Activated CD8-positive, alpha-beta memory T cell treated with anti-CD3 and anti-CD28 coated beads for 4 hours (primary cell): ENCODE measurements at places on chromosomes 1 and 21.

GRCh38 chr21:40901691-40902090 is 54.7 kb upstream of the DSCAM start:
- no peak for DNase-seq

DNA sequence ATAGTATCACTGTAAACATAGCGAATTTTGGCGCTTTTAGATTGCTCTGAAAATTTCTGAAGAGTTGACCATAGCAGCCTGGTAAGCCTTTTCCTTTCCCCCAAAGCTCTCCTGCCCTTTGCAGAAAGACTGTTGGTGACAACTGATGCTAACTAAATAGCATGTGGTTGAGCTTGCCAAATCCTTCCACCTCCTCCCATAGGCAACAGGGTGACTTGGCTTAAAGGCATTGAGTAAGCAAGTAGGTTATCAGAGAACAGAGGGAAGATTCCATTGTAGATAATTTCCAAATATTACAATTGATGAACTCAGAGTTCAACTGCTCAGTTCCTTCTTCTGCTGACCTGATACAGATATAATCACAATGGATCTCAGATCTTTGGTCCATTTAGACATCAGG is 19.9 kb upstream of the HMGCL start:
- no peak for DNase-seq

- DNase-seq, result no peak
These were observed 1.1 kb upstream of the PKP1 start for GRCh38 chr1:201282216-201282615.

DNA sequence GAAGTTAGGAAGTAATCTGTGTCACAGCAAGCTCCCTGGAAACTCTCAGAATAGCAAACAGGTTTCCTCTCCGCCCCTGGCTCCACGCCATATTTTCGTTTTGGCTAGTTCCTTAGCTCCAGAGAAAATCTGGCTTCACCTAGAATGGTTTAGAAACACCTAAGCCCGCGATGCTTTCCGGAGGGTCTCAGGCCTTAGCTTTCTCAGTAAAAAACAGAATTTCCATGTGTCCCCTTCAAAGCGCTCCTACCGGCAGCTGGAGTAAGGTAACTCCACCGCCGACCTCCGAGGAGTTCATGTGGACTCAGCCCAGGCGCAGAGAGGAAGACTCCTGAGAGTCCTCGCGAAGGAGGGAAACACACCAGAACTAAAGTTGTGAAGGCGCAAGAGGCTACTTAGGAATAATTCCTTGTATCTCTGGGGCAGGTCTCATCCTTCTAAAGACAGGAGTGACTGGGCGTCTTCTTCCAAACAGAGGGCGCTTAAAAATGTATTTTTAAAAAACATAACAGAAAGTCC is 406 bp downstream of the KIAA0040 start:
- DNase-seq, result no peak

GRCh38 chr1:203807196-203807595 is 11.8 kb downstream of the ZBED6 start:
- no peak for DNase-seq

- no peak for DNase-seq
These were observed 31.2 kb upstream of the KDM4A start for GRCh38 chr1:43618521-43619313.

DNA sequence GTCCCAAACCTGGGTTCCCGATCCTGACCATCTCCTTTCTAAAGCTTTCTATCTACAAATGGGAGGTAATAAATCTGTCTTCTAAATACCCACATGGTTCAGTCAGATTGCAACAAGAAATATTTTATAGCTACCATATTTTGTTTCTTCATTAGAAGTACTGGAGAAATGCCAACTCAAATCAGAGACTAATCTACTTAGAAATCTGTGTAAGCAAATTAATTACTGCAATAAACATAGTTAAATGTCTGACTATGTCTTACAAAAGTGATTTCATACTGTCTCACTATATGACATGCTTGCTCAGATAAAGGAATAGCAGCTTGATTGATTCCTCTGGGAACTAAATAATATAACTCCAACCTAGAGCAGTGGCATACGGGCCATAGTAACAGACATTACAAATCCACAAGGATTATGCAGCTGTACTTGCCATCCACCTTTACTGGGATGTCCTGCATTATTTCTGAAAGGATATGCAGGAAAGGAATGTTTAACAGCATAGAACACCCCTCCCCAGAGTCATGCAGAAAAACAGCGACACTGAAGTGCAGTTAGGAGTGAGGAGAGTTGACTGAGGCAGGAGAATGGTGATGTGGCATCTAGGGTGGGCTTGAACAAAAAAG is 80.3 kb downstream of the PCNX2 start:
- DNase-seq, result no peak

- no peak for DNase-seq
These were observed 44.7 kb downstream of the PRDM16 start for GRCh38 chr1:3113741-3114056.

DNA sequence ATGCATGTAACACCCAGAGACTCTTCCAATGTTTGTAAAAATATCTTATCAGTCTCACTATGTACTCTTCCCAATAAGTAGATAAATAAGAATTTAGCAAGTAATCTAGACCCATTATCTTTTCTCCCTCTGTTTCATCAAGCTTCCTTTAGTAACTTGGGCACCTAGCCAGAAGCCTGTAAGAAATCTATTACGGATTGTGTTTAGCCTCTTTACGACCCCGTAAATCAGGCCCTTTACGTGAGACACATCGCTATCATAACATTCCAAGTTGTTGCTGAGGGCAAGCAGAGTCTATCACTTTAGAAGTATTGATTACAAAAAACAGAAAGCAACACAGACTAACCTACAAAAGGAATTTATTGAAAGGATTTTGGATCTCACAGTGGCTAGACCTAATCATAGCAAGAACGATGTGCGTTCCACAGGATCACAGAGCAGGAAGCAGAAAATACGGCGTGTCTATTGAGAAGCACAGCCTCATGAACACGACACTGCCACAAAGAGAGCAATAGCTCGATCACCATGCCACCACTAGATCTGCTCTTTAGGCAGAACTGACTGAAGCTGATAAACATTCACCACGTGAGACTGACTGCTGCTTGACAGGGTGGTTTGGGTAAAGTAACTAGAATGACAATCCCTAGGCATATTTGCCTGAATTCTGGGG is 922.1 kb downstream of the AMY1C start:
- DNase-seq, result no peak

DNA sequence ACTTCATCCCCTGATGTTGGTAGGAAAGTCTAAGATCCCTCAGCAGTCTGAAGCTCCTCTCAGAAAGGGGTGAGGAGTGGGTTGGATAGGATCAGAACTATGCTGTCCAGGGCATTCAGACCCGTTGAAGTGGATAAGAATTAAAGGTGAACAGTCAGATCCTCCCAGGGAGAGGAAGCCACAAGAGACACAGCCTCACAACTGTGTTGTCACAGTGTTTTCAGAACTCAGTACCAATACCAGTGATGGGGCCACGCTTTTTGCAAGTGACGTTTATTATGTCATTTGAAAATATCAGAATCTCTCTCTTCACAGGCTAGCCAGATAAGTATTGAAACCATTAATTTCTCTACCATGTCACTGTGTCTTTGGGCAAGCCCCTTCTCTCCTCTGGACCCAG is 15.4 kb upstream of the EPS15 start:
- DNase-seq, result no peak

GRCh38 chr1:183710333-183710732 is 57.2 kb upstream of the APOBEC4 start:
- DNase-seq, result no peak

- no peak for DNase-seq
These were observed 28.1 kb downstream of the KCNA10 start for GRCh38 chr1:110490791-110491451.

DNA sequence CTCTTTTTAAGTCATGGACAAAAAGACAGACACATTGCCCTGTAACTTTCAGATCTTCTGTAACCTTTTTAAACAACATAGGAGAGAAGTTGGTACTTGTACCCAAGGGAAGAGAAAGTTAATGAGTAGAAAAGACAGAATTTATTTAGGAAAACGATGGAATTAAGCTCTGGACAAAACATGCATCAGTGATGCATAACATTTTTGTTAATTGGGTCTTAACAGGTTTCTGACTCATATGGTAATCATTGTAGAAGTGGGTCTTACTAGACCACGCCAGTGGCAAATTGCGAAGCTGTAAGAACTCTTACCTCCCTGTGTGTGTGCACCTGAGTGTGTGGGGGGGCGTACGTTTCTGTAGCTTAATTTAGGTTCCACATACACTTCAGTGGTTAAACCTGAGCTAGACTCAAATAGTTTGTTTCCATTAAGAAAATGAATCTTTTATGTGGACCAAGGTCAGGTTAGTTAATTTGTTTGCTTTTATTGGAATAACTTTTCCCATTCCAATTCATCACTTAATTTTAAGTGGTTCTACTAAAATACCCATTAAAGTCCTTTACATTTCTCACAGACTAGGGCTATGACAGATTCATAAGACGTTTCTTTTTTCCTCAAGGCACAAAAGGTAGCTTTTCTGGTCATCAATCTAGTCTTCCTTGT is 48.1 kb downstream of the NFIA start:
- DNase-seq, result no peak

DNA sequence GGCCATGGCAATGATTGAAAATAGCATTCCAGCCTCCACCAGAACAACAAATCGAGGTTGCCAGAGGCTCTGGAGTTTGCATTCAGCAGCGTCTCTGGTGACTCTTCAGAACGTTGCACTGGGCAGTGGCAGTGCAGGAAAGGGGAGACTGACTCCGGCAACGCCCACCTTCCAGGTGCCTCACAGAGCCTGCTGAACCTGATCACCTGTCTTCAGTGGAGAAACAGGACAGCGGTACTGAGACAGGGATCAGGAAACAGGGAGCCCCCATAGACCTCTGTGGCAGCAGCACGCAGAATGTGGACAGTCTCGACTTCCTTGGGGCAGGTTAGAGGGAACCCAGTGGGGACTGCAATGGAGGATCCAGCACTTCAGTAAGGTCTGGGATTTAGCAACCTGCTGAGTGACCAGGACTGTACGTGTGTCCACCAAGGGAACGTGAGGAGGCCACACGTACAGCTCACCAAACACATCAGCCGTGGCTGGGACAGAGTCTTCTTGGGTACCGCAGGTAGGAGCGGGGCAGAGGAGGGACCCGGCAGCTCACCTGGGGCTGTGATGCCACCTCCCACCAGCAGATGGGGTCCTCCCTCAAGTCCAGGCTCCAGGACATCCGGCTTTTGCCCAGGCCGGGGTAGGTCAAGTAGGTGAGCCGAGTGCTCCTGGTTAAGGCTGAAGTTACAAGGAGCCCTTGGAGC is 128.6 kb downstream of the PRDM2 start:
- no peak for DNase-seq

GRCh38 chr1:178969226-178969987 is 56.3 kb upstream of the FAM20B start:
- DNase-seq, result no peak

GRCh38 chr1:244640917-244641316 is 12.0 kb upstream of the DESI2 start:
- no peak for DNase-seq

DNA sequence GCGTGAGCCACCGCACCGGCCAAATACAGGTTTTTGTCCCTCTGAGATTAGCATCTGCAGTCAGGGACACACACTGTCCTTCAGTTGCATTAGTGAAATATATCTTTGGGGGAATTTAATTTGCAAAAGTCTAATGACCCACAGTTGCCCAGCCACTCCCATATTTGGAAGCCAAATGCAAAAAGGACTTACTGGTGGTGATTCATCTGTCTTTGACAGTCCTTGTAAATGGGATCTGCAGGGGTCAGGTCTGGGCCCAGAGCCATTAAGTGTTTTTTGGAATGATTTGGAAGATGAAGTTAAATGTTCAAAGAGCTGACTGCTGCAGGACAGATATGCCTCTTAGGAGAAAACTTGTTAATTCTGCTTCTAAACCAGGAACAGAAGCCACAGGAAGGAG is 44.6 kb upstream of the DNASE2B start:
- no peak for DNase-seq

GRCh38 chr1:244445320-244446181 is 6.2 kb downstream of the ADSS2 start:
- DNase-seq, result no peak

GRCh38 chr1:210944252-210944651 is 189.7 kb downstream of the KCNH1 start:
- no peak for DNase-seq

DNA sequence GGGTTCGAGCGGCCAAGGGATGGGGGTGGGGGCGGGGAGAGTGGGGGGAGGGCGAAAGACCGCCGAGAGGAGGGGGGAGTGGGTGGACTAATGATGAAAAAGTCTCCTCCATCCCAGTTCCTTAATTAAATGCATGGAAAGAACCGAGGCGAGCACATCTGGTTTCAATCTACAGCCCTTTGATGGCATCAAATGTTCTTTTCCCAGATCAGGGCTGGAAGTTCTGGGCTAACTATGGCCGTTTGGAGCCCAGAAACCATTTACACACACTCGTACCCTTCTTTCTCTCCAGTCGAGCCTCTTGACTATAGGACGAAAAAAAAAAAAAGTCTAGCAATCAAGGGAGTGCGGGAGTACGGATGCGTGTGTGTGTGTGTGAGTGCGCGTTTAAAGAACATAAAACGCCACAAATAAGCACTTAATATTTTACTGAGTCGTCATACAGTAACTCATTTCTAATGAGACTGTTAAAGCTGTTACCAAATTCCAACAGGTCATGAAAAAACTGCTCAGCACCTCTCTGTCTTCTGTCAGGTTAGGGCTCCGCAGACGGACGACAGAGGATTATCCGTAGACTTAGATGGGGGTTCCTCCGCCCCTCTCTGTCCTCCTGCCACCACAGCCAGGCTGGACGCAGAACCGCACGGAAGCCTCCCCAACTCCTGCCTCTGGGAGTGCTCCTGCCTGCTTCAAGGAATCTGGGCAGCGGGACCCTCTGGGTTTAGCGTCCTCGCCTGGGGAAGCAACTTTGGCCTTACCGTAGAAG is 2.1 kb upstream of the PRRX1 start:
- no peak for DNase-seq

- DNase-seq, result no peak
These were observed 40.7 kb upstream of the SCMH1 start for GRCh38 chr1:41282679-41283317.

GRCh38 chr1:22828484-22829308 is 118.1 kb downstream of the EPHB2 start:
- DNase-seq, result no peak

- DNase-seq, result no peak
These were observed 36.4 kb downstream of the CHML start for GRCh38 chr1:241603731-241604245.

DNA sequence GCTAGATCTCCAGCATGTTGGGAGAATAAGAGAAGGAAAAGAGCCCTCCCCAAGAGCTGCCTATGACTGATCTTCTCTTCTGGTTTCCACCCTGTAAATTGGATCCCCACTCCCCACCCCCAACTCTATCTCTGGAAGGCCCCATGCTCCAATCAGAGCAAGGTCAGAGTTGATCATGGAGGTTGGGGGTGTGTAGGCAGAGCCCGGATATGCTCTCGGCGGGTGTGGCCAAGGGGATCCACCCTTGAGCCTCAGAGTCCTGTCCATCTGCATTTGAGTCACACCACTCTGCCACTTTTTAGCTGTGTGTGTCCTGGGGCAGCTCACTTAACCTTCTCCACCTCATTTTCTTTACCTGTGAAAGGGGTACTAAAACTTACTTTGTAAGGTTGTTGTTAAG is 79.5 kb downstream of the NAV1 start:
- DNase-seq, result no peak

- no peak for DNase-seq
These were observed 14.8 kb downstream of the IL6R start for GRCh38 chr1:154419620-154420571.
